ENCODE measurements at places on chromosomes 3 and 15.

GRCh38 chr3:172087602-172088580, 48.5 kb downstream of the FNDC3B start:
- no peak for DNase-seq

- DNase-seq = no peak
These were observed 55.7 kb upstream of the APEH start for GRCh38 chr3:49618412-49618811.

DNA sequence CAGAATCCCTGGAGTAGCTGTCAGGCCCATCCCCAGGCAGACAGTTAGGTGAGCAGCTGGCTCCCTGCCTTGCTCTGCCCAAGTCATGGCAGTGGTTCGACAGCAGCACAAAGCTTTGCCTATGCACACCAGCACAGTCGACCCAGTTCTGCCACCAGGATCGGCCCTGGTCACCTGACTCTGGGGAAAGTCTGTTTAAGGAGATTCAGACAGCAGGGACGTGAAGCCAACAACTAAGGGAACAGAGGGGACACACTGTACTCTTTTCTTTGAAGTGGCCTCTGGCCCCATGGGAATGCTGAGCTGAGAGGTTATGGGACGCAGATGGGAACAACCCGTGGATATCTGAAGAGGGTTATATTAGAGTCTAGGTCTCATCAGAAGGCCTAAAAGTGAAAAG, 134.8 kb downstream of the CHDH start:
- no peak for DNase-seq

DNA sequence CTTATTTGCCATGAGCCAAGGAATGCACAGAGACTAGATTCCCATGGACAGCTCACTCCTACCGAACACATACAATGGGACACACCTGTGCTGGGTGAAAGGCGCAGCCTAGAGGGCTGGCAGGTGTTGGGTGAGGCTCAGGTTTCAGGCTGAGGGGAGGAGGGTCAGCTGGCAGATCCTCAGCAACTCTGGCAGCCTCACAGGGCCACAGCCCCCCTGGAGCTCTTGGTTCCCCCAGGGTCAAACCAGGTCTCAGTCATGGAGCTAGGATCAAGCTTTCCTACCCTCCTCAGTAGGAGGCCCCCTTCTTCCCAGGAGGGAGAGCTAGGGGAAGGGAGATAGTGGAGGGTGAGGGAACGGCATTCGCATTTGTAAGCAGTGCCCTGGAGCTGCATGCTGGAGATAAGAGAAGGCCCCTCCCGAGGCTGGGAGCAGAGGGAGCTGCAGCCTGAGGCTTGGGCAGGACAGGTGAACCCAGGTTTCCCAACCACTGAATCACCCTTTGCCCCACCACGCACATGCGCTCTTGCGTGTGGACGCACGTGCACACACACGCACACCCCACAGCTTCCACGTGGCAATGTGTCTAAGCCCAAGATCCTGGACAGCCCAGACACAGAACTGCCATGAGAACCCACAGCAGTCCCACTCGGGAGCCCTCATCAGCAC, 26.3 kb upstream of the TFRC start:
- no peak for DNase-seq

DNA sequence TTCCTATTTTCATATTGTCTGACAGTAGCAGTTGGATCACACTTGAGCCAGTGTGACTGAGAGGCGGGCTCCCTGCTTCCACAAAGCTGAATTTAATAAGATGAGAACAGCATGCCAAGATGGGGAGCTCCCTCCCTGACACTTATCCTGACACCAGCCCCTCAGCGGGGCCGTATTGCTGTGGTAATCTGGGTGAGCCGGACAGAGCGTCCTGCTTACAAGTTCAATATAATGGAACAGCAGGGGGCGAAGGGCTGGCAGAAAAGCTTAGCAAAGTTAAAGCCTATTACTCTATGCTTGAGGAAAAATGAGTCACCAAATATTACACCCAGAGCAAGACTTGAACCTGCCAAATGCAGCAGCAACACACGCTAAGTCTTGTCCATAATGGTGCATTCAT, 163.8 kb upstream of the CMC1 start:
- DNase-seq = peak; percentile 11

GRCh38 chr3:115381573-115381912, 234.5 kb upstream of the ZBTB20 start:
- no peak for DNase-seq

- peak; percentile 82 for DNase-seq
These were observed 13.0 kb upstream of the TSEN2 start for GRCh38 chr3:12471241-12471640.

GRCh38 chr3:188165596-188165995, 11.6 kb downstream of the LPP start:
- DNase-seq = peak; percentile 46

GRCh38 chr3:169764312-169764881, 463 bp downstream of the TERC start:
- peak; percentile 39 for DNase-seq

DNA sequence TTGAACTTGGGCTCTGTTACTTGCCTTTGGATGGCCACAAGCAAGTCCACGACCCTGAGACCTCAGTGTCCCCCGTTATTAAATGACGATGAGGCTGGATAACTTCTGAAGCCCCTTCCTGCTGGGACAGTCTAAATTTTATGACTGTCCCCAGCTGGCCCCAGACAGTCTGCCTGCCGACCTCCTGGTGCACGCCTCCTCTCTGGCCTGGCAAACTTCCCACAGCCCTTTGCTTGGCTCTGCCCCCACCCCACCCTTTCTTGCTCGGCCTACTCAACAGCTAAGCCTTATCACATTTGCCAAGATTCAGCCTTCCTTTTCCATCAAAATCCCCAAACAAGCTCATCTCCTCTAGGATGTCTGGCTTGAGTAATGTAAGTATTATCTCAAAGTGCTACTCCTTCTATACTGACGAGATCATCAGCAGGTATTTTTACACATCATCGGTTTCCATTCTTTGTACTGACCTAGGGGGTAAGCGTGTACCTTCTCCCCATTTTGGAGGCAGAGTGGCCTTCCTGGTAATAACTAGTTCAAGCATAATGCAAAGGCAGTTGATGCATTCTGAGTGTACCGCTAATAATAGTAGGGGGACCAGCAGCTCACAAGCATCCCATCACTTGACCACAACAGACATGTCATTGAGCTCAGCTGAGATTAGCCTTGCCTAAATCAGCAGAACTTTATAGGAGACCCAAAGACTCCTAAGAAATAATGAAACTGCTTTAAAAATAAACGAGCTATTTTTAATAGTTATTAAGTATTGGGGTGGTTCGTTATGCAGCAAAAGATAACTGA, 120.8 kb upstream of the HACD2 start:
- no peak for DNase-seq

DNA sequence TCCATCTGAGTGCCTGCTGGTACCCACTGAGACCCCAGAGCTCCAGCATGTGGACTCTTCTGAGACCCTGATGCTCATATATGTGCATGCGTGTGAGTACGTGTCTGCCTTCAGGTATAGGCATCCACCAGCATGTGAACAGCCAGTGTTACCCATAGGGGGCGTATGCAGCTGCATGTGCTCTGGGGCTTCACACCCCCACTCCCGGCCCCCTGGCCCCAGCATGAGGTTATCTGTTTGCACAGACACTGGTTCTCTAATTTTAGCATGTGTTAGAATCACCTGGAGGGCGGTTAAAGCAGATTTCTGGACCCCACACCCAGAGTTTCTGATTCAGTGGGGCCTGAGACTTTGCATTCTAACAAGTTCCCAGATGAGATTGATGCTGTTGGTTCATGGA, 824 bp upstream of the CILP start:
- DNase-seq = peak; percentile 32

Measured in ACHN (cell line).